Fibroblast of skin of abdomen (primary cell): ENCODE measurements at places on chromosomes 1 and 21.
A peak's percentile ranks its signal among the peaks of the same experiment; 100 is the strongest.

GRCh38 chr1:175222296-175222938, 29.8 kb upstream of the KIAA0040 start:
- DNase-seq: no peak

DNA sequence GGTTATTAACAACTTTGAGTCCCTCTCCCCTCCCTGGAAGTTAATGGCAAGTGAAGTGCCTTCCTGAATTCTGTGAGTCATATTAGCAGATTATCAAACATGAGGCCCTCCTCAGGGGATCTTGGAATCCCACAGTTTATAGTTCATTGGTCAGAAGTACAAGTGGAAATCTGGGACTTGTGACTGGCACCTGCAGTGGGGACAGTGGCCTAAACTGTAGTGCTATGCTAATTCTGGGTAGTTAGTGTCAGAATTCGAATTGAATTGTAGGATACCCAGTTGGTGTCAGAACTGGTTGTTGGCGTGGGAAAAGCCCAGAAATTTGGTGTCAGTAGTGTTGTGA, 26.2 kb downstream of the ZYG11B start:
- DNase-seq: no peak

DNA sequence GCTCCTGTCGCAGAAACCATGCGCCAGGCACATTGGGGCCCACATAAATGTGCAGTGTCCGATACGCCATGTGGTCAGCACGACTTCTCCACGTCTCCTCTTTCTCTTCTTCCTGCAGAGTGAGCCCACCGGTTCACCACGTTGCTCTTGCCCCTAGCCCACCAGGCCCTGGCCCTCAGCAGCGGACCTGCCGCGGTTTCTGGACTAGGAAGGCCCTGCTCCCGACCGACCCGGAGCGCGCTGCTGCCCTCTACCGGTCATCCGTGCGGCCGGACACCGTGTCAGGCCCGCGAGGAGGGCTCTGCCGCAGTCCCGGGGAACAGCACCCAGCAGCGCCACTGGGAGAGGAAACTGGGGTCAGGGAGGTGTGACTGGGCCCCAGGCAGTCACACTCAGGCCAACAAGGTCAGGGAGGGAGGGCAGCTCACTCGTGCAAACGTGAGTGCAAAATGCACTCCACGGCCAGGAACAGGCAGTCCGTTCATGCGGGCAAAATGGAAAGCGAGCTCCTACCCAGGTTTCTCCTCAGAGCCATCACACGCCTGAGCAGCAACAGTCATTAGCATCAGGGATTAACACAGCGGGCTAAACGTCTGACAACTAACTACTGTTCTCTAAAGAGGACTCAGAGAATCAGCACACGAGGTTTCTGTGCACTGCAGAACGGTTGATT, 13.7 kb downstream of the TLR5 start:
- peak; percentile 34 for DNase-seq

DNA sequence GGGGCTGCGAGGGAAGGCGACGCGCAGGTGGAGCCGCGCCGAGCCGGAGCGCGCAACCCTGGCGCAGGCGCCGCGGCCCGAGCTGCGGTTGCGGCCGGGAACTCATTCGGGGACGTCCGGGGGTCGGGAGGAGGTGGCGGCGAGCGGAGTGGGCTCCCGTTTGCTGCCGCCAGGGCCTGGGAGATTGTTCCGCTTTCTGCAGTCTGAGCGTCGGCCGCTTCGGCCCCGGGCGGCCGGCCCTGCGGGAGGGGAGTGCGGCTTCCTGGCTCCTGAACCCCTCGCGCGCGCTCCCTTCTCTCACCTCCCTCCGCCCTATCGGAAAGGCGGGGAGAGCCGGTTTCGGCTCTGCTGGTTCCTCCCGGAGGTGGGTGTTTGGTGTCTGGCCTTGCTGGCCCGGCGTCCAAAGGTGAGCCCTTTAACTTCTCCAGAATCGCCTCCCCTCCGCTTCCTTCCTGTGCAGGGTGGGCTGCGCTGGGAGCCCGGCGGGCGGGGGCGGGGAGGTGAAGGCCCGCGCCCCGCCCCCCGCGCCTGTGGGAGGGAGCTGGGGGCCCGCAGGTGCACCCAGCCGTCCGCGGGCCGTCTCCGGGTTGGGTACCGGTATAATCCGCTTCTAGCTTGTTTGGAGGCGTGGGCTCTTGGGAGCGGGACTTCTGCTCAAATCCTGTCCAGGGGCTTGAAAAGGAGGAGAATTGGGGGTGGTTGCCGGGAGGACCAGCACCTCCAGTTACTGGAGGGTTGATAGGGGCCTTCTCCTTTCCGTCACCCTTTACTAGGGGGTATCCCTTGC, 683 bp downstream of the LRRC8D start:
- DNase-seq: peak; percentile 32

DNA sequence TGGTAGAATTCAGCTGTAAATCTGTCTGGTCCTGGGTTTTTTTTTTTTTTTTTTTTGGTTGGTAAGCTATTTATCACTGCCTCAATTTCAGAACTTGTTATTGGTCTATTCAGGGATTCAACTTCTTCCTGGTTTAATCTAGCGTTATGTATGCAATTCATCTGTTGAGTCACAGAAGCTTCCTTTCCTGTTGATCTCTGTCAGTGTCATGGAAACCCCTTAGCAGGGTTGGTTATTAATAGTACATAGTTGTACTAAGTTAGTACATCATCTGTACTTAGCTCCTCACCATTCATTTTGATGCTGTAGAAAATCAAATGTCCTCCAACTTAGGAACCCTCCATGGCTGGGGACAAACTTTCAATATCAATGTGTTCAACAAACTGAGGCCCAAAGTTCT, 51.0 kb upstream of the BARHL2 start:
- DNase-seq: no peak

- DNase-seq: no peak
Measured at GRCh38 chr1:101965341-101965740, 31.4 kb downstream of the OLFM3 start.

DNA sequence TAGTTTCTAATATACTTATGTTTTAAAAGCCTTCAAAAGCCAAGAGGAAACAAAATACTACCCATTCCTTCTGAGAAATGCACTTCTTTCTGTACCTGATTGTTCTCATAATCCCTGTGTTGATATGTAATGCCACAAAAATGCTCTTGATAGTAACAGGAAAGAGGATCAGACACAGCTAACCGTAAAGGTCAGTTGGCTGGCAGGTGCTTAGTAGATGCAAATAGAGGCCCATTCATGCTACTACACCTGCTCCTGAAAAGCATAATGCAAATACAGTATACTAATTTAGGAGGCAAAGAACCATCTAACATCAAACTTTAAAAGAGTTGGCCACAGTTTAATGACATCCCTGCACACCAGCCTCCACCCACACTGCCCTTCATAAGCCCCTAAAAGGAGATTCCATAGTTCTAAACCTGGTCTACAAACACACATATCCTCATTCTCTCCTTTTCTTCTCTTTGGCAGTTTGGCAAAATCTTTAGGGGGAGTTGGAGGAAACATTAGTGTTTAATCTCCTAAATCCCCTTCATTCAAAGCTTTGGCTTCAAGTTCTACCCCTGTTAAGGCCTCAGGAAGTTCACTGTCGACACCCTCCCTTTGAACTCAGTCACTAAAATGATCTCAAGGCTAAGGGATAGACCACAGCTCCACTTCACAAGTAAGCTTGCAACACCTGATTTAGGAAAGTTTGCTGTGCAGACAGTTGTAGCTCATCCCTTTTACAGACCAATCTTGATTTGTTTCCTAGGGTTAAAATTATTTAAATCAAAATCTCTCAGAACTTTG, 2.9 kb upstream of the CD46 start:
- DNase-seq: no peak
